ENCODE measurements at places on chromosomes 7 and 10. TPM values are rescaled to one million over a fixed set of nuclear protein-coding genes. Genes with fewer than 3 reads are reported as not detected.

DNA sequence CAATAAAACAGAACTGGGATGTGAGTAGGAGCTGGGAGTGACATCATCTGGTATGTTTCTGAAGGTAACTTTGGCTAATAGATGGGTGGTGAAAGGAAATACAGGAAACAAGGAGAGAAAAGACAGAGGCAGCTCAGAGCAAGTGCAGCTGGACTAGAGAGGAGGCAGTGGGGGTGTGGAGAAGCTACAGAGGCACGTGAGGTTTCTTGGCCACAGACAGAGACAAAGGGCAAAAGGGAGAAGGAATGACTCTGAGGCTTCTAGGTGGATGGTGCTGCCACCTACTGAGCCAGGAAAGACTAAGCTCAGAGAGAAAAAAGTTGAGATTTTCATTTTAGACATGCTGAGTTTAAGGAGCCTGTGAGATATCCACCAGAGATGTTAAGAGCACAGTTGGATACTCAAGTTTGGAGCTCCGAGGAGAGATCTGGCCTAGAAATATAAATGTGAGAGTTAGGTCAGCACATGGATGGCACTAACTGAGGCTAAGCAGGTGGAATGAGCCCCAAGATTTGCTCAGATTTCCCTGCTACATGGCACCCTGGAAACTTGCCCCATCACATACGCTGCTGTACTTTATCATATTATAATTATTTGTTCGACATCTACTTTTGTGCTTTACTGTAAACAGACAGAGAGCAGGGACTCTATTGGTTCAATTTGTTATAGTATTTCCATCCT is 293.0 kb upstream of the IMMP2L start:
- DNase-seq: peak; percentile 30

DNA sequence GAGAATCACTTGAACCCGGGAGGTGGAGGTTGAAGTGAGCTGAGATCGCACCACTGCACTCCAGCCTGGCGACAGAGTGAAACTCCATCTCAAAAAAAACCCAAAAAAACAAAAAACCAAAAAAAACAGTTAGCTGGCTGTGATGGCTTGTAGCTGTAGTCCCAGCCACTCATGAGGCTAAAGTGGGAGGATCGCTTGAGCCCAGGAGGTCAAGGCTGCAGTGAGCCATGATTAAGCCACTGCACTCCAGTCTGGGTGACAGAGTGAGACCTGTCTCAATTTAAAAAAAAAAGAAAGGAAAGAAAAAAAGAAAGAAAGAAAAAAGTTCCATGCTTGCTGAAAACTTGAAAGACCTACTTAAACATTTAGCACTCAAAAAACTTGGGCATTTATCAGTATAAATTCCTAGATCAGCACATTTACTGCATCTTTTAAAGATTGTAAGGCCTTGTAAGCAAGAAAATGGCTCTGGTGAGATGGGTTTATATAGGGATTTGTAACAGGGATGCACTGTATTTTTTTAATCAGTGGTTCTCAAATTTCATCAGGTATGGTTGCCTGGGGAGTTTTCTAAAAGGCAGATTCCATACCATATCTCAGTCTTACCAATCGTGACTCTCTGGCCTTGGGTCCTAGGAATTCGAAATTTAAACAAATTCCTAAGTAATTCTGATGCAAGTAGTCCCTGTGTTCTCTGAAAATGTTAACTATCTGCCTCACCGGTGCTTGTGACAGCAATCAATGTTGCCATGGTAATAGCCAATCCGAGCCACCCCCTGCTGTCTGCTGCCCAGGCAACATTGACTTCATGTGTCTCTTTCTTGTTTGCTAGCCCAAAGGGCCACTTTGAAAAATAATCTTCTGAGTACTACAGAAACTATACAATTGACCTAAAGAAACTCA is 11.5 kb upstream of the NT5C2 start:
- peak; percentile 53 for DNase-seq

DNA sequence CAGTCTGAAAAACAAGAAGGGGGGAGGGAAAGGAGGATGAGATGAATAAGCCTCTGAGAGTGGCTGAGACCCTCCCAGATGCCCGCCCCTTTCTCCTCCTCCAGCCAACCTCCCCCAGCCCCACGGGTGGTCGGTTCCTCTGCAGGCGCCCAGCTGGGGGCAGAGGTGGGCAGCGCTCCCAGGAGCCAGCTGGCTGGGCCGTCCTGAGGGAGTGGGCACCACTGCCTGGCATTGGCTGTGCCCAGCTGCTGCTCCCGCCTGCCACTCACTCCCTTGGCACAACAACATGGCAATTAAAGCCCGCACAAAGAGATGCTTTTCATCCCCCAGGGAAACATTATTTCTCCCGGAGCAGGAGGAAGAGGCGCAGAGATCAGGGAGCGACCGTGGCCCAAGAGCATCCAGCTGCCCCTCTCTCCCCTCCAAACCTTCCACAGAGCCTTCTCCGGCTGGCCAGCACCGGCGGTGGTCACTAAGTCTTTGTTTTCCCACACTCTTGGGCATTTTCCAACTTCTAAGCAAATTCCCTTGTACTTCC is 107.2 kb downstream of the SPDYE5 start:
- peak; percentile 55 for DNase-seq

GRM8 gene
- 7.8 TPM for total RNA-seq

All from glutamatergic neuron (in vitro differentiated cells).